ENCODE measurements at places on chromosomes 5 and 9. TPM values are rescaled to one million over a fixed set of nuclear protein-coding genes. Genes with fewer than 3 reads are reported as not detected.

GRCh38 chr5:130845049-130845765, 319.8 kb downstream of the HINT1 start:
- H3K36me3 ChIP-seq = no peaks in the 10 kb centered on the region
- H3K27ac ChIP-seq = no peak overlapping the region
- H3K4me1 ChIP-seq = peaks cover 8% of the 10 kb centered on the region

GRCh38 chr5:14309878-14310531, 166.9 kb downstream of the TRIO start:
- no peak for DNase-seq
- no peaks in the 10 kb centered on the region for H3K36me3 ChIP-seq
- no peaks in the 10 kb centered on the region for H3K4me1 ChIP-seq
- H3K27ac ChIP-seq = no peak overlapping the region

- H3K4me1 ChIP-seq = peaks cover 10% of the 10 kb centered on the region
- H3K4me3 ChIP-seq = no peak overlapping the region
- H3K27me3 ChIP-seq = no peaks in the 10 kb centered on the region
- H3K36me3 ChIP-seq = peaks cover 87% of the 10 kb centered on the region
- DNase-seq = no peak
These were observed 82.0 kb downstream of the SYK start for GRCh38 chr9:90883661-90884060.

Gene THBS4
- total RNA-seq = 3.9 TPM

DNA sequence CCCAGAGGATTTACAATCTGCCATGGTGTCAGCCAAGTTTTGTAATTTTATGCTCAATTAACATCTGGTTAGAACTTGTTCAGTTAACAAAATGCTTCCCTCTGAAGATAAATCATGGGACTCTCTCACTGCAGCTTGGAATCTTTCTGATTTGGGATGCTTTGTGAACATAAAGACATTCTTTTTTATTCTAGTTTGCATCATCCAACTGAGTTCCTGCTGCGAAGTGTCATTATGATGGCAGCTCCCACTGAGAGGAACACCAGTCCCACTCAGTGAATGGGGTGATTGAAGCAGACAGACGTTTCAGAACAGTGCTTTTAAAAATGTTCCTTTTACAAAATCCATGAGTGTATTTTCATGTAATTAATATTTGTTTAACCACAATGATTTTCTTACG, 863.8 kb downstream of the TLE4 start:
- no peaks in the 10 kb centered on the region for H3K4me1 ChIP-seq
- no peak for DNase-seq
- no peaks in the 10 kb centered on the region for H3K27me3 ChIP-seq
- H3K36me3 ChIP-seq = no peaks in the 10 kb centered on the region

Gene FCN2
- not detected for total RNA-seq

DNA sequence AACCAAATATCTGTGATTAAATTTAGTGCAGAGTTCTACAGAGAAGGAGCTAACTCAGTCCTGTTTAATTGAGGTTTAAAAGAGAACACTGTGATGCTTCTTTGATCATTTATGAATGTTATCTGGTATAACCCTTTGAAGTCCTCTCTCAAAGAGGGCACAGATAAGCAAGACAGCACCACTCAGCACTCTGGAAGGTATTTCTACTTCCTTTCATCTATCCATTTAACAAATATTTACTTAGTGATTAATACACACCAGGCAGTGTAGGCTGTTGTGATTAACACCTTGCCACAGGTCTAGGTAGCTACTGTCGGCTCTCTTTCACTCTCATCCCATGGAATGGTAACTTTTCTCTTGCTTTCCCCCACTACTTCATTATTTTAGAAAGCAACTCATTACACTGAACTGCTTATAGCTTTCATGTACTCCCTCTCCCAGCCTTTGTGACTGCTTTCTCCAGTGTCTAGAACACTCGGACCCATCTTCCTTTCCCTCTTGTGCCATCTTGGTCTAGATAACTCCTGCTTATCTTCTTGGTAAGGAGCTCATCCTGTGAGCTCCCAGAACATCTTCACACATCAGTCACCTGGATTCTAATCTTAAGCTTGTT, 54.7 kb downstream of the GLDC start:
- no peaks in the 10 kb centered on the region for H3K27me3 ChIP-seq
- no peaks in the 10 kb centered on the region for H3K4me1 ChIP-seq
- no peak overlapping the region for H3K27ac ChIP-seq
- H3K4me3 ChIP-seq = no peak overlapping the region

GRCh38 chr9:18820566-18821095, 212.4 kb downstream of the SAXO1 start:
- H3K4me3 ChIP-seq = no peak overlapping the region
- no peaks in the 10 kb centered on the region for H3K36me3 ChIP-seq
- no peaks in the 10 kb centered on the region for H3K4me1 ChIP-seq
- no peak for DNase-seq
- H3K27ac ChIP-seq = no peak overlapping the region

Gene SGCD
- total RNA-seq = not detected

- DNase-seq = no peak
- no peak overlapping the region for H3K27ac ChIP-seq
- no peak overlapping the region for H3K4me3 ChIP-seq
- no peaks in the 10 kb centered on the region for H3K4me1 ChIP-seq
These were observed 229.7 kb downstream of the MELK start for GRCh38 chr9:36802201-36802920.

GRCh38 chr9:6382681-6383080, 30.3 kb upstream of the UHRF2 start:
- no peaks in the 10 kb centered on the region for H3K36me3 ChIP-seq
- no peak overlapping the region for H3K27ac ChIP-seq
- no peaks in the 10 kb centered on the region for H3K27me3 ChIP-seq
- H3K4me3 ChIP-seq = no peak overlapping the region

GRCh38 chr9:76567086-76567485, 108.1 kb downstream of the GCNT1 start:
- no peak for DNase-seq
- no peak overlapping the region for H3K27ac ChIP-seq
- H3K4me3 ChIP-seq = no peak overlapping the region
- H3K27me3 ChIP-seq = no peaks in the 10 kb centered on the region

DNA sequence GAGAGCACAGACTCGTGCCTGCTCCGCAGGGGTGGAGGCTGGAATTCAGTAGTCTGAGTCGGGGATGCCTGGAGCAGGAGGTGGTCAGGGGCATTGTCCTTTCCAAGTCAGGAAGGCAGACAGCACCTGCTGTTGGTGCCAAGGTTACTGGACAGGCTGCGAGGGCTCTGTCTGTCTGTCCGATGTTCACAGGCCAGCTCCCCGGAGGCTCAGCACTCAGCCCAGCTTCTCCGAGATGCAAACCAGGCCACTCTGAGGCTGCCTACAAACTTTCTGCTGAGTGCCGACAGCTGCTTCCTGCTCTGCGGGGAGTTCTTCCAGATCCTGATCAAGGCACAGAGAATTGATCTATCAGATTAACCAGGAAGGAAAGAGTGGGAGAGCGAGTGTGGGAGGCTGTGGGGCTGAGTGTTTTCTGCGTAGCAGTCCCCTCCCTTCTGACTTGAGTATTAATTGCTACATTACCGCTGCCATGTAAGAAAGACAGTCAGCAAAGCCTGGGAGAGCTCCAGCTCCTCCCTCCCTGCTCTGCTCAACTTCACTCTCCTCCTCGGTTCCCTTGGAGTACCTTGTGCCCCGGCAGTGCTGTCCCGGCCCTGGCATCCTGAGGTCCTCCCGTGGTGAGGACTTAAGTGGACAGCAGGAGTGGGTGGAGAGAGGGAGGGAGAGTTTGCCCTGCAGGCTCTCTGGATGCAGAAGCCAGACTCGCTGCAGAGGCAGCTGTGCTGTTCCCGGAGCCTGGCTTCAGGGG, 36.0 kb downstream of the KCNMB1 start:
- no peaks in the 10 kb centered on the region for H3K27me3 ChIP-seq
- H3K36me3 ChIP-seq = no peaks in the 10 kb centered on the region
- no peak overlapping the region for H3K4me3 ChIP-seq
- DNase-seq = no peak
- no peak overlapping the region for H3K27ac ChIP-seq
- peaks cover 15% of the 10 kb centered on the region for H3K4me1 ChIP-seq

- DNase-seq = no peak
- no peak overlapping the region for H3K4me3 ChIP-seq
- H3K27me3 ChIP-seq = no peaks in the 10 kb centered on the region
- no peaks in the 10 kb centered on the region for H3K4me1 ChIP-seq
These were observed 293.1 kb upstream of the CCNH start for GRCh38 chr5:87705876-87706275.

- peaks cover 33% of the 10 kb centered on the region for H3K4me1 ChIP-seq
- H3K36me3 ChIP-seq = no peaks in the 10 kb centered on the region
- no peak for DNase-seq
- H3K4me3 ChIP-seq = no peak overlapping the region
These were observed 35.6 kb downstream of the CD180 start for GRCh38 chr5:67160985-67161384.

Gene GMCL2
- not detected for total RNA-seq

Gene ARL14EPL
- total RNA-seq = not detected

Gene CCDC183
- 1.6 TPM for total RNA-seq

DNA sequence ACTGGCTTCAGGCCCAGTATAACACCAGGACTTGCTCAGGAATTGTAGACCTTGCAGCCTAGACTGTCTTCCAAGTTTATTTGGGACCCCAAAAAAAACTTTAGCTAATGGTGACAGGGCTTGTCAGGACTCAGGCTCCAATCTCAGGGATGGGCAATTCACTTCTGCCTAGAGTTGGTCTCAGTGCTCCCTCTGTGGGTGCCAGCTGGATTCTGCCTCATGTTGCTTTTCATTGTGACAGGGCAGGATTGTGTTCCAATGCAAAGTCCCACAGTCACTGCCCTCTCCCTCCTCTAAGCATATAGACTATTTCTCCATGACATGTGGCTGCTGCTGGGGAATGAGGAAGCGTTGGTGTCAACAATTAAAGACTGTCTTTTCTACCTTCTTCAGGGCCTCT, 174.7 kb downstream of the CYLC2 start:
- H3K4me1 ChIP-seq = no peaks in the 10 kb centered on the region
- no peak overlapping the region for H3K27ac ChIP-seq
- no peaks in the 10 kb centered on the region for H3K27me3 ChIP-seq
- H3K36me3 ChIP-seq = no peaks in the 10 kb centered on the region
- H3K4me3 ChIP-seq = no peak overlapping the region

DNA sequence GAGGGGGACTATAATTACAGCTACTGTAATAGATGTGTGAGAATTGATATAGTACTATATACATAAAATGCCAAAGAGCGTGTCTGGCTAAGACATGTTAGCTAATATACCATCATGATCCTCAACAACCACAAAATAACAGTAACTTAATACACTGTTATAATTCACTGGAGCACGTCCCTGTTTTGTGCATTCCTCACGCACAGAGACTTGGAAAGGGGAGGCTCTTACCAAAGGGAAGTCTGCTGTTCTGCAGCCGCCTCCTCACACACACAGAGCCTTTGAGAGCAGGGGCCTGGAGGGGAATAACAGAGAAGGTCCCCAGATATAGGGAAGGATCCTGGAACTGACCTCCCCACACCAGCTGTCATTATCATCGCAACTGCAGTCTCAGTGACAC, 97.3 kb downstream of the ANKRD18A start:
- H3K4me1 ChIP-seq = no peaks in the 10 kb centered on the region
- DNase-seq = no peak
- H3K4me3 ChIP-seq = no peak overlapping the region
- H3K36me3 ChIP-seq = no peaks in the 10 kb centered on the region
- no peaks in the 10 kb centered on the region for H3K27me3 ChIP-seq

GRCh38 chr5:130605234-130605633, 559.8 kb downstream of the HINT1 start:
- H3K4me3 ChIP-seq = 0 out of 2 replicates have a peak overlapping the region, but pooled peaks have one; percentile 1
- no peaks in the 10 kb centered on the region for H3K36me3 ChIP-seq
- peaks cover 51% of the 10 kb centered on the region for H3K4me1 ChIP-seq
- DNase-seq = peak; percentile 95

GRCh38 chr9:135471791-135472640, 7.6 kb upstream of the PPP1R26 start:
- no peaks in the 10 kb centered on the region for H3K27me3 ChIP-seq
- H3K36me3 ChIP-seq = no peaks in the 10 kb centered on the region
- H3K4me3 ChIP-seq = no peak overlapping the region
- H3K4me1 ChIP-seq = no peaks in the 10 kb centered on the region
- H3K27ac ChIP-seq = no peak overlapping the region

- H3K4me3 ChIP-seq = no peak overlapping the region
- no peak overlapping the region for H3K27ac ChIP-seq
- no peaks in the 10 kb centered on the region for H3K36me3 ChIP-seq
- no peaks in the 10 kb centered on the region for H3K27me3 ChIP-seq
- no peak for DNase-seq
These were observed 464.9 kb upstream of the NMUR2 start for GRCh38 chr5:152869971-152870370.

GRCh38 chr9:137530331-137530730, 19.9 kb downstream of the PNPLA7 start:
- no peak overlapping the region for H3K4me3 ChIP-seq
- H3K27ac ChIP-seq = no peak overlapping the region
- H3K27me3 ChIP-seq = no peaks in the 10 kb centered on the region
- no peaks in the 10 kb centered on the region for H3K36me3 ChIP-seq
- DNase-seq = no peak
- H3K4me1 ChIP-seq = peaks cover 6% of the 10 kb centered on the region

Gene SEC16A
- 21.5 TPM for total RNA-seq

Gene GOLPH3
- 78.1 TPM for total RNA-seq

Gene SLC34A3
- total RNA-seq = not detected

DNA sequence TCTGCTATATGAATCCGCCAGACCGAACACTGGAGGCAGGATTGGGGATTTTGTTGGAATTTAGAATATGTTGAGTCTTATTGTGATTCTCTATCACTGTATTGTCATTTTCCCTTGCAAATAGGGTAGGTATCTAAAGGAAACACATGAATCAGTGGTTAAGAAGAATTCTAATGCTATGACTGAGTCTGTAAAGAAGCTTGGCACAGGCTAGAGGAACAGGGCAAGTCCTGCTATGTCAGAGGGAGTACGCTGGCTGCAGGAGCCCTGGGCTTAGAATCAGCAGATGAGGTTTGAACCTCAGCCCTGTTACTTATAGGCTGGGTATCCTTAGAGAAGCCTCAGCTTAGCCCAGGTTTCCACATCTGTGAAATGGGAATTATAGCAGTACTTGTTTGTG, 198.1 kb downstream of the NR3C1 start:
- peaks cover 11% of the 10 kb centered on the region for H3K36me3 ChIP-seq
- H3K4me1 ChIP-seq = peaks cover 25% of the 10 kb centered on the region

- H3K27me3 ChIP-seq = no peaks in the 10 kb centered on the region
- peaks cover 17% of the 10 kb centered on the region for H3K4me1 ChIP-seq
- DNase-seq = no peak
- no peak overlapping the region for H3K27ac ChIP-seq
These were observed 3.2 kb upstream of the PJA2 start for GRCh38 chr5:109412981-109413402.

GRCh38 chr5:61009907-61010306, 64.9 kb downstream of the NDUFAF2 start:
- H3K4me1 ChIP-seq = peaks cover 13% of the 10 kb centered on the region
- H3K4me3 ChIP-seq = no peak overlapping the region
- no peaks in the 10 kb centered on the region for H3K27me3 ChIP-seq
- H3K27ac ChIP-seq = no peak overlapping the region
- no peaks in the 10 kb centered on the region for H3K36me3 ChIP-seq
- no peak for DNase-seq

DNA sequence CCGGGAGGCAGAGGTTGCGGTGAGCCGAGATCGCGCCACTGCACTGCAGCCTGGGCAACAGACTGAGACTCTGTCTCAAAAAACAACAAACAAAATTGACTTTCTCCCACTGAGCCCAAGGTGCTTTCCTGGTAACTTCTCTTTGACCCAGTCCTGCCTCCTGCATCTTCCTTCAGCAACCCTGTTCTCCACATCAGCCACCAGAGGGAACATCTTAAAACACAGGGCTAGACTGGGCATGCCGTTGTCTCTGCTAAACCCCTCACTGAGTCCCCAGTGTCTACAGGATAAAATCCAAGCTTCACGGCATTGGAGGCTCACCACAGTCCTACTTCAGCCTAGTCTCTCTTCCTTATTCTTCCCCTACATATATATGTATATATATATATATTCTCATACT, 39.8 kb upstream of the KCNMB1 start:
- peaks cover 18% of the 10 kb centered on the region for H3K4me1 ChIP-seq
- H3K27me3 ChIP-seq = no peaks in the 10 kb centered on the region
- H3K27ac ChIP-seq = no peak overlapping the region
- H3K36me3 ChIP-seq = no peaks in the 10 kb centered on the region

Measured in Karpas-422 (cell line).